Right atrium auricular region (tissue), 2 donors: ENCODE measurements at places on chromosomes 16 and 17.

DNA sequence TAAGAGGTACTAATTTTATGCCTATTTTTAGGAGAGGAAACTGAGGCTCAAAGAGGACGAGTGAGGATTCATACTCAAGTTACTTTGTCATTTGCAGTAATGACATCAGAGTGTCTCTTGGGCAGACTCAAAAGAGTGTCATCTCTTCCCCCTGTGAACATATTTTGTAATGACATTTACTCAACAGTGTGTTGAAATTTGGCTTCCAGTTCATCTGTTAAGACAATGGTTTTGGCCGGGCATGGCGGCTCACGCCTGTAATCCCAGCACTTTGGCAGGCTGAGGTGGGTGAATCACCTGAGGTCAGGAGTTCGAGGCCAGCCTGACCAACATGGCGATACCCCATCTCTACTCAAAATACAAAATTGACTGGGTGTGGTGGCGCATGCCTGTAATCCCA lies 28.9 kb downstream of the WFDC1 start:
- DNase-seq, result no peak

GRCh38 chr16:75579281-75579834 lies 13.2 kb downstream of the GABARAPL2 start:
- no peak for DNase-seq

DNA sequence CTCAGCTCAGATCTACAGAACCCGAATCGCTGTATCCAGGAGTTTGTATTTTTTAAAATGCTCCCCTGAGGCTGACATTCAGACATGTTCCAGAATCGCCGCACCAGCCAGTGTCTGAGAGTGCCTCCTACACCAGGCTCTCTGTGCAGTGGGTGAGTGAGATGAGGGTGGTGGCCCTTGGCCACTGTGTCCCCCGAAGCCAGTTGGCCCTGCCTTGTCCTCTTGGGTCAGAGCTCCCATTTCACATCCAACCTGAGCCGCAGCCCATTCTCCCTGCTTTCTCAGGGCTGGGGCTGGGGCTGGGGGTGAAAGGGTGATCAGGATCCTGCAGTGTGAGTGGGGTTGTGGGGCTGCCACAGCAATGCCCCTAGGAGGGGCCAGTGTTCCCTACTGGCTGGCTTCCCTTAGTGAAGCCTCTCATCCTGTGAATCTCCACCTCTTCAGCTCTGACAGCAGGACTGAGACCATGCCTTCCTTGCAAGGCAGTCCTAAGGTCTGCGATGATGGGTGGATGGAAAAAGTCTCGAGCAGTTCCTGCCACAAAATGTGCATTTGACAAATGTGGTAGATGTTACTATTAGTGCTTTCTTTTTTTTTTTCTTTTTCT lies 12.9 kb upstream of the MYCBPAP start:
- no peak for DNase-seq

- no peak for DNase-seq
Measured at GRCh38 chr16:50263940-50264929, 2.1 kb upstream of the ADCY7 start.

DNA sequence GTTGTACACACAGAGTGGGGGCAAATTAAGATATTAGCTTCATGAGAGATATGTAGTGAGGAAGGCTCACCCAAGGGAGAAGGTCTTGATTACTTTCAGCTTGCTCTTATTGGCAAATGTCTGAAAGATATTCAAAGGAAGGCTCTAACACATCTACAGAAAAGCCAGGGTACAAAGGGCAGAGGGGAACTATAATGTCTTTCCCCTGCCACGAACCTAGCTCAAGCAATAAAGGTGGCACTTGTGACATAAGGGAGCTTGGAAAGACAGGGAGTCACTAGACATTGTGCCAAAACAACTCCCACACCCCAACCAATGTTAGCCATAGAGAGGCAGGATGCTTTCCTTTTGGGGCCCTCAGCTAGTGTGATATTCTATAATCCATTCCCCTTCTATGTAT lies 52.2 kb upstream of the SOX9 start:
- no peak for DNase-seq

GRCh38 chr16:49775581-49775980 lies 80.3 kb downstream of the ZNF423 start:
- no peak for DNase-seq

DNA sequence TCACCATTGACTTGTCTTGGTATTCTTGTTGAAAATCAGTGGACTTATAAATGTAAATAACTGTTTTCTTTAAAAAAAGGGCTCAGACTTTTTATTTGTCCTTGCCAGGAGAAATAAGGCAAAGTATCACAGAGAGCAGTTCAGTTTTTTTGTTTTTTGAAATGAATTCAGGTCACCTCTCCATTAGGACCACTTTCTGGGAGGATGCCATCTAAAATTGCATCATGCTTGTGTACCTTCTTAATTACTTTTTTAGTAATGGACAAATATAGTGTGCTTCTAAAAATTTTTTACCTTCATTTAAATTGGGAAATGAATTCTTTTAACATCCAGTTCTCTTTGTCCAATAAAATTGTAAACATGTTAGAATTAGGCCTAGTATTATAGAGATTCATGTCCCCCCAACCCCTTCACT lies 210.0 kb downstream of the BCAS3 start:
- no peak for DNase-seq

DNA sequence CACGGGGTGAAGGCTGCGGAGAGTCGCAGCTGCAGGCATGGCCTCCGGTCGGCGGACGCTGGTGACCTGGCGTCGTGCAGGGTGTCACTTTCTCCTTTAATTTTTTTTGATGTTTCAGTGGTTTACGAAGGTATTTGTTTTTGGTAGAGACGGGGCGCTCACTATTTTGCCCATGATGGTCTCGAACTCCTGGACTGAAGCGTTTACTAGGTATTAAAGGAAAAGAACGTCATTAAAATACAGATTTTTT lies 17.1 kb downstream of the ZNF213 start:
- no peak for DNase-seq

DNA sequence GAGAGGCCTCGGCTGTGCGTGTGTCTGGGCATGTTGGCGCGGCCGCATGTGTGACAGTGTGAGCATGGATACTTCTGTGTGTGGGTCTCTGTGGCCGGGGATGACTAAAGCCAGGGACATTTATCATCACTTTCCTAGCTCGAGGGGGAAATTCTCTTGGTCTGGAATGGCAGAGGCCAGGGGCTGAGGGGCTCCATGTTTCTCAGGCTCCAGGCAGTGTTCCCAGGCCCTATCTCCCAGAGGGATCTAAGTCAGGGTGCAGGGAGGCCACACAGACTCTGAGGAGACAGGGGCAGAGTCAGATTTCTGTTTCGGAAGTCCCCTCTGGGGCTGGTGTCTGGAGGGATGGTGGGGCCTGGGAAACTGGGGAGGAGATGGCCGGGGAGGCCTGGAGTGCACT lies 23.7 kb upstream of the SPNS2 start:
- no peak for DNase-seq

GRCh38 chr17:75228305-75228704 lies 22.8 kb downstream of the NUP85 start:
- no peak for DNase-seq

GRCh38 chr17:50493744-50494143 lies 14.5 kb upstream of the MYCBPAP start:
- no peak for DNase-seq

DNA sequence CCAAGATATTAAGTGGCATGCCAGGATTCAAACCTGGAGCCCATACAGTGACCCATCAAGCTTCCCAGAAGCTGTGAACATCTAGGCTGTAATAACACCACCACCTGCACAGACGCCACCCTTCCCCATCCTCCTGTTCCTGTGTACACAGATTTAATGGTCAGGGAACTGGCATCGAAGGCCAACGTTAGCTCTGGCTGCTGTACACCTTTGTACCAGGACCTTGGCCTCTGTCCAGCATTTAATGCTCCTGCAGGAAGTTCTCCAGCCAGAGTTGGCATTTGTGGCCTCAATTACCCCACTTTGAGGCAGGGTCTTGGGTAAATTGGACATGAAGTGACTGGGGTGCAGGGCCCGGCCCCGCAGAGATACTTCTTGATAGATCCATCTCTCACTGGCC lies 49.3 kb downstream of the SCNN1B start:
- no peak for DNase-seq

- DNase-seq, result no peak
Measured at GRCh38 chr17:77756846-77757560, 201.5 kb upstream of the TNRC6C start.

- no peak for DNase-seq
Measured at GRCh38 chr17:6427279-6427781, 7.6 kb downstream of the AIPL1 start.

GRCh38 chr16:2734844-2735515 lies 15.0 kb upstream of the PRSS27 start:
- DNase-seq, result no peak

- no peak for DNase-seq
Measured at GRCh38 chr16:16083421-16084156, 134.2 kb downstream of the ABCC1 start.

GRCh38 chr16:89922884-89923639 lies at the start of gene TUBB3:
Gene TUBB3, plus strand, starts transcription at chr16:89923342. Its CDS starts 60 bp downstream, at chr16:89923402.
- no peak for DNase-seq

- DNase-seq, result no peak
Measured at GRCh38 chr16:13997933-13998332, 73.2 kb upstream of the MRTFB start.

- peak; percentile 98 for DNase-seq
Measured at GRCh38 chr17:3004150-3004801, 59.1 kb downstream of the OR1D5 start.

- no peak for DNase-seq
Measured at GRCh38 chr17:82841921-82842596, 2.2 kb upstream of the ZNF750 start.

- DNase-seq, result no peak
Measured at GRCh38 chr16:86403541-86404163, 106.7 kb upstream of the FOXF1 start.

DNA sequence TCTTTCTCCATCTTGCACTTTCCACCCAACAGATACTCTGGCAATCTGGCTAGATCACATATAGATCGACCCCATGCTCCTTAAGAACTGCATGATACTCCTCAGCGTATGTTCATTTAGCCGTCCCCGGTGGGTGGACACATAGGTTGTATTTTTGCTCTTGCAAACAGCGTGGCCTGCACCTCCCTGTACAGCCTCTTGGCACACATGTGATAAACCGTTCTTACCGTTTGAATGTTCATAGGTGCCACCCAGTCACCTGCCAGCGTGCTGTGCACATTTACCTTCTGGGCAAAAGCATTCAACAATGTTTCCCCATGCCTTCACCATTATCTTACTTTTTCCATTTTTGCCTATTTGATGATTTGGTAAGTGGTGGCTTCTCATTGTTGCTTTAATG lies 6.2 kb downstream of the TNP2 start:
- no peak for DNase-seq

GRCh38 chr17:58120195-58120822 lies 27.9 kb upstream of the OR4D1 start:
- DNase-seq, result no peak

- DNase-seq, result no peak
Measured at GRCh38 chr16:85728879-85729278, 22.0 kb downstream of the C16orf74 start.

GRCh38 chr16:88309174-88309907 lies 73.4 kb upstream of the ZNF469 start:
- no peak for DNase-seq

DNA sequence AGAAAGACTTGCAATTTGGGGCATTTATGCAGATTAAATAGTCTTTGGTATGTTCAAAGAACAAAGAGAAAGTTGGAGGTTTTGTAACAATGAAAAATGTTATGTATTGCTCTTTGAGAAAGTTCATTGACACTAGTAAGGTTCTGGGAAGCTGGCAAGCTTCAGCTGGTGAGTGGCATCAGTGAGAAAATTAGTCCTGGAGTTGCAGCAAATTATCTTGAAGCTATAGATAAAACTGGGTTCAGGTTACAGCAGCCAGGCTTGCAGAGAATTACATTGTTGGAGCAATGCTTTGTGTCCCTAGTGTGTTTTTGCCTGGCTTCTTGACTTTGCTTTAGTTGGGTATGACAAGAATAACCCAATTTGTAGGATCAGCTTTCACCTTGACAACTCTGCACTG lies 221.2 kb downstream of the CDH13 start:
- DNase-seq, result no peak

- DNase-seq, result no peak
Measured at GRCh38 chr16:29815032-29815721, 775 bp upstream of the PAGR1 start.

GRCh38 chr16:89489040-89489897 lies 1.1 kb downstream of the ANKRD11 start:
- DNase-seq, result peak; percentile 95

GRCh38 chr17:142102-142661 lies 4.8 kb downstream of the SCGB1C2 start:
- DNase-seq, result peak; percentile 50

DNA sequence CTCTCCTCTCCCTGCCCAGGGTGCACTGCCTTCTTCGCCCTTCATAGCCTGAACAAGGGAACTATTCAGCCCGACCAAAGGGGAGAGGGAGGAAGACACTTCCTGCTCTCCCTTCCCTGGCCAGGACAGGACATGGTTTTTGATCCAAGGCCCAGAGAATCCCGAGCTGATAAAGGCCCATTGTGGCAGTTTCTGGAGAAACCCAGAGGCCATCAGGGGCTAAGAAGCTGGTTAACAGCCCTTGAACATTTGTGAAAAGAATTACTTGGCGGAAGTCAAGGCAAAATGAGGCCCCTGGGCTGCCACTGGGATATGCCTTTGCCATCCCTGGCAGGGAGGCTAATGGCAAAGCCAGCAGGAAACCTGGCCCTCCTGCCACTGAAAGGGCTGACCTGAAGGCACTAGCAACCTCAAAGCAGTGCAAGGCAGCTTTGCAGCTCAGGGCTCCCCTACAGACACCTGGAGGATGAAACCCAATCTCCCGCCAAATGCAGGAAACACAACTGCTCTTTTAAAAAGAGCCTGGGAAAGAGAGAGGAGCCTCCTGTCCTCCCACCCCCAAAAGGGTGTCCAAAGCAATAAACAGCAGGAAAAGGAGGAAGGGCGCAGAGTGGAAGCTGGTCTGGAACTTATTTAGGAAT lies 12.6 kb downstream of the PHB1 start:
- no peak for DNase-seq

- no peak for DNase-seq
Measured at GRCh38 chr17:82110298-82110697, 12.3 kb upstream of the FASN start.
